Esophagus squamous epithelium (tissue), 5 donors: ENCODE measurements at places on chromosomes 6 and 20.

- DNase-seq = no peak
Observed at GRCh38 chr6:145277358-145278086, 457.8 kb downstream of the EPM2A start.

GRCh38 chr6:139990026-139990686 lies 615.7 kb upstream of the CITED2 start:
- DNase-seq = no peak

DNA sequence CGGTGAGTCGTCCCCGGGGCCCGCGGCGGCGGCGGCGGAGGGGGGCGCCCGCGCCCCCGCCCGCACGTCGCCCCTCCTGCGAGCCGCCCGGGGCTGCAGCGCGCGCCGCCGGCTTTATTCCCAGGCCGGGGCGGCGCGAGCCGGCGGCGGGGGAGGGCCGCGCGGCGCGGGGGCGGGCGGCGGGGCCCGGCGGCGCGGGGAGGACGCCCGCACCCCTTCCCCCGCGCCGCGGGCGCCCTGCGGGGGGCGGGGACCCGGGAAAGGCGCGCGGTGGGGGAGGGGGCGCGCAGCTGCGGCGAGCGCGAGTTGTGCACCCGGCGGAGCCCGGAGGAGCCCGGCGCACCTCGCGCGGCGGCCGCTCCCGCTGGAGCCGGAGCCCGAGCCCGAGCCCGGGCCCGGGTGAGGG lies 646 bp downstream of the HMGA1 start:
- DNase-seq = no peak

- no peak for DNase-seq
Observed at GRCh38 chr20:5045906-5046305, 44.6 kb upstream of the SLC23A2 start.

GRCh38 chr6:37889051-37889450 lies 69.5 kb downstream of the ZFAND3 start:
- no peak for DNase-seq

- DNase-seq = no peak
Observed at GRCh38 chr6:22845467-22845866, 276.1 kb downstream of the HDGFL1 start.

DNA sequence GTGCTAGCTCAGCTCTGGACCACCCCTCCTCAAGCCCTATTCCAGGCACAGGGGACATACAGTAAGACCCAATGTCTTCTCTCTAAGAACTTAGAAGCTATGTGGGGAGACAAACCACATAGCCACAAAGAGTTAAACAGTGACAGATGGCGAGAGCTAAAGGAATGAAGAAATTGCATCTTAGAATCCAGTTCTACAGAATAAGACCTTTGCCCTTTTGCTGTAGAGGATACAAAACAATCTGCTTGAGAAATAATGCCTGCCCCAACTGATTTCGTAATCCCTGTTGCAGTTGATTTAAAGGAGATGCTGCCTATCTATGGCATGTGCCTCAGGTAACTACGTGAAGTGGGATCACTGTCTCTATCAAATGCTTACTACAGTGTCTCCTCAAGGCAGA lies 31.2 kb downstream of the TNFRSF21 start:
- DNase-seq = no peak

DNA sequence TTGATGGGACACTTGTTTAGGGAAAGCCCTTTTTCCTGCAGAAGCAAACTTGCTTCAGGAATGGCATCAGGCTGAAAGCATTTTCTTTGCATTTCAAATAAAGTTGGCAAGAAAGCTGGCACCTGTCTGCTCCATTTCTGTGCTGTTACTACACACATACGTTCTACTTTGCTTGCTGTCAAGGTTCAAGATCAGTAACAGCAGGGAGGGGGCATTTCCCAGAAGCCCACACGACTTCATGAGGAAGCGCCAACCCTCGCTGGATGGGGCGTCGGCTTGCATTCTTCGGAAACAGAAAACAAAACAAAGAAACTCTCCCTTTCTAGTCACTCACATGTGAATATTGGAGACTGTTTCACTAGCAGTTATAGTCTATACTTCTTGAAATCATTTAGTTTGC lies 46.4 kb downstream of the AKAP12 start:
- no peak for DNase-seq

GRCh38 chr6:170448317-170448716 lies 104.8 kb downstream of the PSMB1 start:
- no peak for DNase-seq

GRCh38 chr6:47175656-47176055 lies 133.5 kb upstream of the ADGRF1 start:
- no peak for DNase-seq

DNA sequence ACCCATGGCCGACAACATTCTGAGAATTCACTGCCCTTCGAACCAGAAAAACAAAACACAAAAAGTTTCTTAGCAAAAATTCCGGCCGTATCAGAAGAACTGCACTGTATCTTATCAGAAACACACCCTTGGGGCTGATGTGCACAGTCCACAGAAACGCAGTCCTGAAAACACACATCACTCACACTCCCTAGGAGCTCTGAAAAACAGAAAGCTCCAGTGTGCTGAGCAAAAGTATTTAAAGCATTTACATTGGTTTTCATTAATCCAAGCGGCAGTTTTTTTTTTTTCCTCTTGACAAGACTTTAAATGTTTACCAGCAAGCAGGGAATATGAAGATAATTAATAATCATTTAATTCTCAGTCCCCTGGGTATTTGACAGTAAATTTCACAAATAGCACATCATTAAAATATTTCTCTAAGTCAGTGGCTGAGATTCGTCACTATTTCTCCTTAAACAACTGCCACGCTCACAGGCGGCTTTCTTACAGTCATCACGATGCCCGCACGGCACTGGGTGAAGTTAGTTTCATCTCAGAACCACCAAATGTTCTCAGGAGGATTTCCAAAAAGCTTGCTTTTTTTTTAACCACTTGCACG lies 13.3 kb downstream of the NFATC2 start:
- no peak for DNase-seq

- DNase-seq = no peak
Observed at GRCh38 chr6:23655525-23655924, 470.5 kb upstream of the NRSN1 start.

DNA sequence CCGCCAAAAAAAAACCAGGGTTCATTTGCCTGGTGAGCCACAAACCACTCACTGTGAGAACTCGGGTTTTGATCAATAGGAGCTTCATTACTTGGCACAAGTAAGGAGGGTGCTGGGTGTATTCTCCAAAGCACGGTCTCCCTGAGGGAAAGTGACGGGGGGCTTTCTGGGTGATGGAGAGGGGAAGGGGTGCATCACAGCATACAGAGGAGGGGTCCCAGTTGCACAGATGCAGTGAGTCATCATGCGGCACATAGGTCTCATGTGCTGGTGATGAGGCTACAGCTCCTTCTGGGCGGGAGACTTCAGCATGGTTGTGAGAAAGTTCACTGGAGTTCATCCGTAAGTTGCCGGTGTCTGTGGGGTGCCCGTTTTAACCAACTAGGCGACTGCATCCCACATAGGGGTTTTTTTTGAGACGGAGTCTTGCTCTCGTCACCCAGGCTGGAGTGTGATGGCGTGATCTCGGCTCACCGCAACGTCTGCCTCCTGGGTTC lies 36.2 kb downstream of the SUN5 start:
- no peak for DNase-seq

GRCh38 chr6:35293681-35294080 lies 3.9 kb upstream of the DEF6 start:
- DNase-seq = no peak

DNA sequence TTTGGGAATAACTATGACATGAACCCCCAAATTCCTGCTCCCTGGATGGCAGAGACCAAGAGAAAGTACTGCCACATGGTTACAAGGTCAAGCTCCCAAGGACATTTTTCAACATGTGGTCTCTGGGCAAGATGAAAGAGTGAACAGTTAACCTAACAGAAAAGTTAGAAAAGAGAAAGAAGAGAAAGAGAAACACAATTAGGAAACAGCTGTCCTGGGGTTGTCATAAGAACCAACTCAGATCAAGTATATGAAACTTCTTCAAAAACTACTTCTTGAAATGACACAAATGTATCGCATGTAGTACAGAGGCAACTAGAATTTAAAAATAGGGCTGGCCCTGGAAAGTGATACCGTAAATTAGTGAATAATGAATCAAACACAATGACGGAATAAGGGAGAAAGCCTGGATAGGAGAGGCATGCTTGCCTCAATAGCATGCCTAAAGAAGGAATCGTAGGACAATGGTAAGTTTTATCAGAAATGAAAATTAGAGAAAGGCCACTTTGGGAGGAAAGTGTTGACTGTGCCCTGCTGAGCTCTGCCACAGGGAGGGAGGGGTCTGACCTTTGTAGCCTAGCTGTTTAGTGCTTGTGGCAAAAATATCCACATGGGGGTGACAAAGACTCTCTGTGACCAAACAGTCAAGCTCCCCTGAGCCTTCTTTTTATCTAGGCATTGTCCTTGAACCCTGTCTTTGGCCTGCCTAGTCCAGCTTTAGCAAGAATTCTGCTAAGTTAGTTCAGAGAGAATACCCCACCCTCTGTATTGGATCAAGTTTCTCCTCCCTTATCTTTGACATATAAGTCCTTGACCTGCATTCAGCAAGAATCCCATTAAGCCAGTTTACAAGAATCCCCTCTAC lies 4.3 kb upstream of the DCBLD1 start:
- DNase-seq = no peak
